Activated naive CD8-positive, alpha-beta T cell treated with anti-CD3 and anti-CD28 coated beads, Interleukin-2, amount 10 ng/mL, durations not matched to agents 7 days and 5 days (primary cell): ENCODE measurements at places on chromosomes 12 and 14.

DNA sequence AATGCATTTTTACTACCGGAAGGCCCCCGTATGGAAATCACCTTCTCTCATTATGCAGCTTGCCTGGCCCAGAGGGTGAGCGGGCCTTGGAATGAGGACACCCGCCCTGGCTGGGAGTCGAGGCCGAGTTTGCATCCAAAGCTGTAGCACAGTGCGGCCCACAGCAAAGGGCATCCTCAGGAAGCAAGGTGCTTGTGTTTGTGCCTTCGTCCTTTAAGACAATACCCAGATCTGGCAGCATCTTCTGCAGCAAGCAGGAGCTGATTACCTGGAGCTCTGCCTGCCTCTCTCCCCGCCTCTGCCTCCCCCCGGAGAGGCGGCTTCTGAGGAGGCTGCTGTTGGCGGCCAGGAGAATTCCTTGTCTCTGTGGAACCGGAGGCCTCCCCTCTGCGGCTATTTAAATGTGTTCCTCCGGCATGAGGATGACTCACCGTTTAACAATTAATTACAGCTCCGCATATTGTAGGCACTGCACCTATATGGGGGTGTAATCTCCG lies 145.3 kb downstream of the CACNA1C start:
- no peak for DNase-seq

- no peak for DNase-seq
These were observed 39.6 kb upstream of the CCDC198 start for GRCh38 chr14:57533214-57533613.

DNA sequence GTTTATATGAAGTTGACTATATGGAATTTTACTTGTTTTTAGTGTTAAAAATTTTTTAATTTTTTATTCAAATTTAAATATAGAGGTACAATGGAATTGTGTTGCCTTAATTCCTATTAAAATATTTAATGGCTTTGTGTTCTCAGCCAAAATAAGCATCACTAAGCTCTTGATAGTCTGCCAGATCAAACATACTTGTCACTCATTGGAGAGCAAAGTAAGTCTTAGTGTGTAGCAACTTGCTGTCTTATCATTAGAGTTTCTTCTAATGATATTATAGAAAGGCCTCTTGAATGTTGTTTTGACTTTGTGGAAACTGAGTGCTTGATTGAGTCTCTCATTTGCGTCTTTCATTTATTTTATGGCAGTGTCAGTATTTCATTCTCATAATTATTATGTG lies 10.7 kb downstream of the SFSWAP start:
- DNase-seq, result no peak

GRCh38 chr14:103066399-103066798 lies 9.1 kb upstream of the CDC42BPB start:
- no peak for DNase-seq

- no peak for DNase-seq
These were observed 44.3 kb downstream of the SCN8A start for GRCh38 chr12:51635346-51635745.

- DNase-seq, result no peak
These were observed 175.0 kb upstream of the SYT10 start for GRCh38 chr12:33614630-33615029.

DNA sequence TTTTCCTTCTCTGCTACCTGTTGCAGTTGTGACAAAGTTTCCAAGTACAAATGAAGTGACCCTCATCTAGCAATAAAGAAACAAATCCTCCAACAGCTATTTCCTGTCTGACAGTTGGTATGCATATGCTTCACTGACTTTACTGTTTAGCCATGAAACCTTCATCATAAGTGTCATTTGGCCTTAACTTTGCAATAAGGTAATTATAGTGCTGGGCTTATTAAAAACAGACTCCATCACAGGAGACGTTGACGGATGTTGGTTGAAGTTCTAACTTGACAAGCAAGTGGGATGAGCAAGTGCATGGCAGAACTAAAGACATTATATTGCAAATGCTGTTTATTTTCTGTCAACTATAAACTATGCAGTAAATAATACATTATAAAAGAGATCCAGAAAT lies 425.2 kb downstream of the RPS29 start:
- DNase-seq, result no peak

DNA sequence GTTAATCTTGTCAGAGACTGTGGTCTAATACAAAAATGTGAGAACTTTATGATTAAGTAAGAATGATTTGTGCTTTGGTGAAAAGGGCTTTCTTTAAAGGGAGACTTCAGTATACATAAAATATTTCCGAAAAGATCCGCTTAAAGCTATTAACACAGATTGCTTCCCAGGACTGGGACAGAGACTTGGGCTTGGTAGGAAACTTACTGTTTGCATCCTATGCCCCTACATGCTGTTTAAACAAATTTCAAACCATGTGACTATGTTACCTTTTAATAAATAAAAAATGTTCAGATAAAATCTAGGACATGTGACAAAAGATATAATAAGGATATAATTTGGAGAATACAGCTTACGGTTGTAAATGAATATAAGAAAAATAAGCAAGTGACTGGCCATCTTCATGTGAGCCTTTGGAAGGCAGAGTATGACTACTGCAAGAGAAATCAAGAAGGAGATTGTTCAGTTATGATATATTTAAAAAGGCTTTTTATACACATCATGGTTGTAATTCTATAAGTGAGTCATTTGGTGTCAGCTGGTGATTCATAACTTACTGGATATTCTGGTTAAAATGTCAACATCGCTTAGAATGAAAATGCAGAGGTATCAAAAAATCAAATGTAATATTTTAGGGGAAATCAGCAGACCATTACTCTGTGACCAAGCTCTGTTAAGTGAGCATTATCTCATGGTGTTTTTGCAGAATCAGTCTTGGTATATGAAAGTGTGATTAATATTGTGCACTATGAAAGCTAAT lies 234.7 kb upstream of the E2F7 start:
- DNase-seq, result no peak

GRCh38 chr12:55932551-55932910 lies 1.6 kb downstream of the DGKA start:
- DNase-seq, result no peak

- DNase-seq, result no peak
These were observed 40.7 kb downstream of the LRRIQ1 start for GRCh38 chr12:85076688-85077430.

DNA sequence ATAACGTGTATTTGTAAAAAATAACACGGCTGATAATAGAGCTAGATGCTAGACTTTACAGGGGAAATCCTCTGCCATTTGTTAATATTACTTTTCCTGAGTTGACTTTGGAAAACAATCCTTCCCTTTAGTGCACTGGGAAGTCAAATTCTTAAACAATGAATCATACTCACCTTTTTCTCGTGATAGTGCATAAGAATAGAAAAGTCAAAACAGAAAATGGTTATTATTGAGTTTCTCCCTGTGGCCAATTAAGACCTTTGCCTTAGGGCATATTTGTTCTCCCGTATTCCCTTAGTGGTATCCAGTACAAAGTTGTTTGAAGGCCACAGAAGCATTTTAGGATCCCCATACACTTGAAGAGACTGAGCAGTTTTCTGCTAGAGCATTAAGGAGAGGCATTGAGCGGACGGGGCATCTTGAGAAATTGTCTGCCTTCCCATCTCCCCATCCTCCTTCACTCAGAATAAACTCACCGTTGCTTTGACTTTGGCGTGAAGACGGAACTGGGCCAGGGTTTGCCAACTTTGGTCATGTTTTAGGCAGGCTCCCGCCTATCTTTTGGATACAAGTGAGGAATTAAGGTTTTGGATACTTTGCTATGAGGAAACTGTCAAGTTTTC lies 171.3 kb downstream of the TMTC2 start:
- no peak for DNase-seq

- no peak for DNase-seq
These were observed 71.0 kb downstream of the LIN52 start for GRCh38 chr14:74155749-74156148.

- no peak for DNase-seq
These were observed 53.3 kb downstream of the BMAL2 start for GRCh38 chr12:27385766-27386564.

DNA sequence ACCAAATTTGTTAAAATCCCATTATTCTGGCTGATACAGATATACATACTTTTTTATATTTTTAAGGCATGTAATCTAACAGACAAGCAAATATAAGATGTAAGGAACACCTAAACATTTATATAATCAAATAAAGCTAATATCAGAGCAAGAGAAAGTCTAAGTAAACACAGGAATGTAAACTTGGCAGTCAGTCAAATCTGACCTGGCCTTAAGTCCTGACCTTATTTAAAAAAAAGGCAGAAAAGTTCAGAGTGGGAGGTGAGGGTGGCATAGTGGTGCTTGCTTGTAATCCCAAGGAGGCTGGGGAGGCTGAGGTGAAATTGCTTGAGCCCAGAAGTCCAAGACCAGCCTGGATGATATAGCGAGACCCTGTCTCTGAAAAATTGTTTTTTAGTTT lies 152.6 kb downstream of the DERA start:
- DNase-seq, result no peak

DNA sequence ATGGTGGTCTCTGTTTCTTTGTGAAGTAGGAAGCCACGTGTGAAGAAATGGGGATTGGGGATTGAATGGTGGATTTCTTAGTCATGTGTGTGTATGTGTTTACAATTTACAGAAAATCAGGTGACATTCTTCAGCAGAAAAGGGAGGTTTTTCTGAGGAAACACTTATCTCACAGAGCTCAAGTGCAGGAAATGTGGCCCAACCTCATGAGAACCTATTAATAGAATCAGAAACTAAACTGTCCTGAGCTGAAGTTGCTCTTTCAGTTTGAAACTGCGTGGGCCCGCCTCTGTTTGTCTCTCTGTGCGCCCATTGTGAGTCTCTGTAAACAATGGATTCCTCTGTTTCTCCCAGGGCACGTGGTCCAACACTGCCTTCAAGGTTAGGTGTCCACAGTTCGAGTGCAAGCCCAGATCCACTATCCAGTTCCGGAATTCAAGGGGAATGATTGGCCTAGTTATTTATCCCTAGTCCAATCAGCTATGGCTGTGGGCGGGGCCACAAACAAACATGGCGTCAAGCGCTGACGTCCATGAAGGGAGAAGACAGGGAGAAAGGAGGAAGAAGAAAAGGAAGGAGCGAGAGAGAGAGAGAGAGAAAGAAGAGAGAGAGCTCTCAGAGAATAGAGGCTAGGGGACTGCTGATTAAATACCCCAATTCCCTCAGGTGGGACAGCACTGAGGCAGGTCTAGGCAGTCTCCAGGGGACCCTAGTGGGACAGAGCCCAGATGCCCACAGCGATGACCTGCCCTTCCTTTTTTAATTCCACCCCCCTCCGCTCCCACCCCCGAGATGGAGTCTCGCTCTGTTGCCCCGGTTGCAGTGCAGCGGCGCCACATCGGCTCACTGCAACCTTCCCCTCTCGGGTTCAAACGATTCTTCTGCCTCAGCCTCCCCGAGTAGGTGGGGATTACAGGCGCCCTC lies 31.4 kb upstream of the C12orf76 start:
- peak; percentile 74 for DNase-seq

DNA sequence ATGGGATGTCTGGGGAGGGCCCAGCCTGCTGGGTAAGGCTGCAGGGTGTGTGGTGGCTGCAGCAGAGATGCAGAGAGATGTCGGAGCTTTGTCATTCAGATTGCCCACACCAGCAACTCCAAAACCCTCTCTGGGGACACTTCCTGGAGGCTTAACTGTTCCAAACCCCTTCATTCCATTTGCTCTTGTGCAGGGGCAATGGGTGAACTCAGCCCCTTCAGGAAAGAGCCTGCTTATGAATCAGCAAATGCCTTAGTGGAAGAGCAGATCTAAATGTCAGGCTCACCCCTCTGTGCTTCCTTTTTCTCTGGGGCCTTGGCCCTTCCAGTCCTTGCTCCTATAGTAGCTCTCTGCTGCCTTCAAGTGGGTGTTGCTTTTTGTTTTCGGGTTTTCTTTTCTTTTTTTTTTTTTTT lies 36.7 kb upstream of the GPATCH2L start:
- no peak for DNase-seq

- DNase-seq, result no peak
These were observed 56.3 kb downstream of the ABCC9 start for GRCh38 chr12:21884936-21885335.

GRCh38 chr14:87179936-87180335 lies 813.0 kb downstream of the GALC start:
- DNase-seq, result no peak

DNA sequence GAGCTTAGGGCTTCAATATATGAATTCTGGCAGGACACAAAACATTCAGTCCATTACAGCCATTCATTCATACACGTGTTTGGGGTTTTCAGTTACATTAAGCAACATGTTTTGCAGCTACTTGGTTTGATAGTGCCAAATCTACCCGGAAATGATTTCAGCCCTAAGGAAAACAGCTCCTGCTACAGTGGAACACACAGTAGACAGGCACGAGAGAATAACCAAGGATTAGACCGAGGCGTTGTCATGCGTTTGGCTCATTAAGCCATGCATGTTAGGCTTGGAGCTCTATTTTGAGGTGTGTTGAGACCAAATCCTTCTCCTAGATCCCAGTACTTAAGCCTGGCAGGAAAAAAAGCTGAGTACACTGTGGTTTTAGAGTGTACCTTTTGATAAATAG lies 177.4 kb downstream of the PRKCH start:
- no peak for DNase-seq

- no peak for DNase-seq
These were observed 39.4 kb downstream of the TMTC1 start for GRCh38 chr12:29744365-29744764.

DNA sequence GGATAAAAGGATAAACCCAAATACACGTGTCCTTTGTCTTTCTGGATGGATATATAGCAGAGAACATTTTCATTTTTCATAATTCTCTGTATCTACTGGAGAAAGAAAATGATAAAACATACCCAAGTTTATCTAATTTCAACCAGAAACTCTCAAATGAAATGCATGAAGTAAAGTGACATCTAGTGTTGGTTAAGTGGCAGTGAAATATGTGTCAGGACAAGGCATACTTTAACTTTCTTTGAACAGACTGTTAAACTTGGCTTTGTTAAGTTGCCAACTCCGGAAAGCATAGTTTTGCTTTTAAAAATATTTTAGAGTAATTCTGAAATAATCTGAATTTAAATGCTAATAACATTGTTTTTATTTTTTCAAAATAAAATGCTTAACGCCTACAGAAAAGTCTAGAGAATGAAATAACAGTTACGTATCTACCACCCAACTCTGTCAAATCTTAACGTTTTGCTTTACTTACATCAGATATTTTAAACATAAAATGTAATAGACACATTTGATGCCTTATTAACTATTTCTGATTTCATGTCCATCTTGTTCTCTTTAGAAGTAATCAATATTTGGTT lies 25.2 kb upstream of the NTN4 start:
- DNase-seq, result no peak

GRCh38 chr14:63465347-63465746 lies 77.8 kb downstream of the PPP2R5E start:
- DNase-seq, result no peak

- no peak for DNase-seq
These were observed 131.8 kb upstream of the USP15 start for GRCh38 chr12:62128175-62128975.

DNA sequence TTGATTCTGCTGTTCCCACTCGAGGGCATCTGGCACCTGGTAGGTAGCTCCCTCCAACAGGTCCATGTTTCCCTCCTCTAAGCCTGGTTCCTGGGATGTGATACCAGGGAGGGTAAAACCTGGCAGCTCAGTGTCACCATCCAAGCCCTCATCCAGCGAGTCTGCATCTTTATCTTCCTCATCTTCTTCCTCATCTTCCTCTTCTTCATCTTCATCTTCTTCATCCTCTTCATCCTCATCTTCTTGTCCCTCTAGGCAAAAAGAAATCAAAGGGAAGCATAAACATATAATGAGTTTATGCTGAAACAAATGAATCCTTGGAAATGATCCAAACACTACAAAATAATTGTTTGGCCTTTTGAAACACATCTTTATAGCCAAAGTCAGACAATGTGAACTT lies 55.3 kb downstream of the ARMH4 start:
- DNase-seq, result no peak

GRCh38 chr12:111764120-111764821 lies 2.5 kb upstream of the ALDH2 start:
- no peak for DNase-seq
